Activated T-cell treated with anti-CD3 and anti-CD28 coated beads, Interleukin-2, amount 50 U/mL, for 4 hours (primary cell): ENCODE measurements at places on chromosomes 7 and 10.

DNA sequence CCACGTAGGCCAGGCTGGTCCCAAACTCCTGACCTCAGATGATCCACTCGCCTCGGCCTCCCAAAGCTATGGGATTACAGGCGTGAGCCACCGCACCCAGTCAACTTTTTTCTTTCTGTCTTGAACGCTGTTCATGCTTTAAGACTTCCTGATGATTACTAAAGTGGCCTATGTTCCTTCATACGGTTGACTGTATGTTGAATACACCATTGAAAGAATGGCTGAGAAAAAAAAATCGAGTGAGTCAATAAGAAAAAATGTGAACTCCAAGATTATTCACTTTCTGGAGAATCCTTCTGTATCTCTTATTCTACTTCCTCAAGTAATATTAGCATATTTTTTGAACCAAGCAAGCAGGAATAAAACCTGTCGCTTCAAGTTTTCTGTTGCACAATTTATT is 955.0 kb downstream of the GATA3 start:
- no peak for DNase-seq

DNA sequence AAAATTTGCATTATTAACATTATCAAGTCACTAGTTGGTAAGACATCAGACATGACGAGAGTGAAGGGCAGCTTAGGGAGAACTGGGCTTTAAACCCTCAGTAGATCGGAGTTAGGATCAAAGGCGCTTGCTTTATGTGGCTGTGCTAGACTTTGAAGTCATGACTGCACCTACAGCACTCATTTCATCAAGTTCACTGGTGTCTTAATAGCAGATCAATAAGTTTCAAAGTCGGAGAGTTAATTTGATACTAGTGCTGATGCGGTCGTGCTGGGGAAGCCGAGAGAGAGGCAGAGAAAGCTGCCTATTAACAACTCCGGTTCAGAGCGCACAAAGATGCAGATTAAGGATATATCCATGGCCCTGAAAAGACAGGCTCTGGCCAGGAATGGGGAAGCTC is 172.9 kb downstream of the TCF7L2 start:
- no peak for DNase-seq

DNA sequence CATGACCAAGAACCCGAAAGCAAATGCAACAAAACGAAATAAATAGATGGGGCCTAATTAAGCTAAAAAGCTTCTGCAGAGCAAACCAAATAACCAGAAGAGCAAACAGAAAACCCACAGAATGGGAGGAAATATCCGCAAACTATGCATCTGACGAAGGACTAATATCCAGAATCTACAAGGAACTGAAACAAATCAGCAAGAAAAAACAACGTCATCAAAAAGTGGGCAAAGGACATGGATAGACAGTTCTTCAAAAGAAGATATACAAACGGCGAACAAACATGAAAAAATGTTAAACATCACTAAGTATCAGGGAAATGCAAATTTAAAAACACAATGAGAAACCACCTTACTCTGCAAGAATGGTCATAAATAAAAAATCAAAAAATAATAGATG is 35.3 kb upstream of the CACUL1 start:
- DNase-seq = no peak

- DNase-seq = no peak
Observed at GRCh38 chr7:131620673-131621609, 64.5 kb upstream of the PODXL start.

GRCh38 chr7:91266067-91266688 is 1.9 kb downstream of the FZD1 start:
- DNase-seq = no peak

DNA sequence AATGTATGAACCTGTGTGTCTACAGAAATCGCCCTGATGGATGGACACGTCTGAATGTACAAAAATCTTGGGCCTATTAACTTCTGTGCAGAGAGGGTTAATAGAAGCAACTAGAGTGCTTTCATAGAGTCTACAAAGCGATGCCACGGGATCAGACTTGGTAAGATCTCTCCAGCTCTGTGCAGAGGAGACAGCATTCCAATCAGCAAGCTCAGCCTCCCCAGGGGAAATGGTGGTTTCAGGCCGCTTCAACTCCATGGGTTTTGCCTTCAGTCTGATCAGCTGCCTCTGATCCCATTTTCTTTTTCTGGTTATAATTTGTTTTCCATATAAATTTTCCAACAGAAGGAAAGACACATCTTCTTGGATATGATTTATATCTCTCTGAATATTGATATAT is 35.1 kb upstream of the COBL start:
- DNase-seq = no peak

DNA sequence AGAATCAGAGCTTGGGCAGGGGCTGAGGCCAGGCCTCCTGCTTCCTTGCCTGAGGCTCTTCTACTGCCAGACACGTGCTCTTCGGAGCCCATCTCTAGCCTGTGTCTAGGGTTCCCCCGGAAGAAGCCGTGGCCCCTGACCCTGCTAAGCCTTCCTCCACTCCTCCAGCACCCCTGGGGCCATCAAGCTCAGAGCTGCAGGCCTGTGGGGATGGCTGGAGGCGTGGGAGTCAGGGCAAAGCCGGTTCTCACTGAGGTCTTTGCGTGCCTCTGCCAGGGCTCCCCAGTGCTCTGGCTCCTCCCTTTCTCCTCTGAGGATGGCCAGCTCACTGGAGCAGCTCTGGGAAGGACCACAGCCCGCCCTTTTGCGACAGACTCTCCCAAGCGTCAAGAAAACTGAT is 34.4 kb downstream of the GHRHR start:
- no peak for DNase-seq
